ENCODE measurements at places on chromosomes 5 and 9.

- DNase-seq = no peak
Measured at GRCh38 chr9:105950448-105950847, 256.1 kb downstream of the TMEM38B start.

DNA sequence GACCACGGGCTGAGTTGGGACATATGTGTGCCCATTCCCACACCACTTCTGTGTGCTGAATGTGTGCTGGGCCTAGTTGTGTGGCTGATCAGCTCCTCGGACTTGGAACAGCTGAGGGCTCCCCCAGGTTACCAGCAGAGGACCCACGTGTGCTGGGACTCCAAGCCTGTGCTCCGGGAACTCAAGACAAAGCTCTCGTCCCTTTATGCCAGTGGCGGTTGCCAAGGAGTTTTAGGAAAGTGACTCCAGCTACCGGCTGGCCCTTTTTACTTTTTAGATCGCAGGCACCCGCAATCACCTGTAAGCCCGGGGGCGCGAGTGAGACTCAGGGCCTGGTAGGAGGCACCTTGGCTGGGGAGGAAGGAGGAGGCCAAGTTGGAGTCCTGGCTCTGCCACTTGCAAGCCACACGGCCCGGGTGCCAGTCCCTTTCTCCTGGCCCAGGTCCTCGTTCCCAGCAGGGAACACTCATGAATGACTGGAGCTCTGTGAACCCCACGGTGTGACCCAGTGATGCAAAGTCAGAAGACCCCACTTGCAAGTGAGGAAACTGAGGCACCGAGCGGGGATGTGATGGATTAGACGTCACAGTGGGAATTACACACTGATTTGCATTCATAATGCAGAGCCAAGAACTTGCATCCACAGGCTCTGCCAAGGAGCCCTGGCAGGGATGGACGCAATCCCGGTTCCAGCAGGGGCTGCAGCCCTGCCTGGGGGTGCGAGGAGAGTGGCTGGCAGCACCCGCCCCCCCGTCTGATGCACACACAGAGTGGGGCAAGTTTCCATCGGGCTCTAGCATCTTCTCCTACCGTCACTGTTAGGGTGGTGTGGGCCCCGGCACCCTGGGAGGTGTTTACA lies 26.9 kb downstream of the CRB2 start:
- DNase-seq = no peak

GRCh38 chr5:107887166-107887943 lies 216.6 kb upstream of the EFNA5 start:
- no peak for DNase-seq

- no peak for DNase-seq
Measured at GRCh38 chr5:83375049-83375745, 96.3 kb upstream of the VCAN start.

Measured in adrenal gland (tissue), 19 donors.